Activated naive CD4-positive, alpha-beta T cell treated with anti-CD3 and anti-CD28 coated beads, Interleukin-2, amount 50 U/mL, for 72 hours (primary cell): ENCODE measurements at places on chromosomes 2 and 18. TPM values are rescaled to one million over a fixed set of nuclear protein-coding genes. Genes with fewer than 3 reads are reported as not detected.

The BCL11A gene
- total RNA-seq = 0.25 TPM

The RND3 gene
- not detected for total RNA-seq

DNA sequence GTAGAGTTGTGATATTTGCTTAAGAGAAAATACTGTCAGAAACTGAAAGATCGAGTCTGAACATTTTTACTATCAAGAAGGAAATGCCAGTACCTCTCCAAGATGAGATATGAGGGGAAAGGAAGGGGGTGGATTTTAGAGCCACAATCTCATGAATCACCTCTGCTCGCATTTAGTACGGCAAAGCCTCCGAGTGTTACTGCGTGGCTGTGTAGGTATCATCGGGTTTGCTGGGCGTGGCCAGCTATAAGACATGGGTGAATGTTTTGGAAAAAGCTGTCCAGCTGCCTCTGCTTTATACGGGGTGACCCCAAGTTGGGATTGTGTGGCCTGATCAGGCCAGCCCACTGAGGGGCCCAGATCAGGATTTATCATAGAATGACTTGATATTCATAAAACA is 826.4 kb downstream of the SOCS6 start:
- DNase-seq = no peak

GRCh38 chr2:136527560-136527959 is 237.8 kb upstream of the THSD7B start:
- peak; percentile 27 for DNase-seq

DNA sequence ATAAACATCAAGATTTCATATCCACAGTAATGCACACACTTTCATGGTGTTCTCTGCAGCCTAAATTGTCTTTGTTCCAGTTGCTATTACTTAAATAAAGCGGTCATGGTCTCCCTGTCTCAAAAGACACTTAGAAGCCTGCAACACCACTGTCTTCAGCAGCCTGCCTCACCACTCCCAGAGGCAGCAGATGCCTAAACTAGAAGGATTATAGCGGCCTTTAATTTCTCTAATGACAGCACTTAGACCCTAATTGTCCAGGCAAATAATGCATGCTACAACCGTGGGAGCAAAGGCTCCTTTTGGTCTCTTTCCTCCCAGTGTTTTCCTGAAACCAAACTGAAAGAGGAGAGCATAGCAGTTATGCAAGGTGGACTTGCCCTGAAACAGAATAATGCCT is 248.8 kb upstream of the SLC39A10 start:
- no peak for DNase-seq

- DNase-seq = no peak
These were observed 72.8 kb downstream of the UPP2 start for GRCh38 chr2:158174495-158174894.

GRCh38 chr2:206071807-206072206 is 14.2 kb downstream of the INO80D start:
- DNase-seq = no peak

DNA sequence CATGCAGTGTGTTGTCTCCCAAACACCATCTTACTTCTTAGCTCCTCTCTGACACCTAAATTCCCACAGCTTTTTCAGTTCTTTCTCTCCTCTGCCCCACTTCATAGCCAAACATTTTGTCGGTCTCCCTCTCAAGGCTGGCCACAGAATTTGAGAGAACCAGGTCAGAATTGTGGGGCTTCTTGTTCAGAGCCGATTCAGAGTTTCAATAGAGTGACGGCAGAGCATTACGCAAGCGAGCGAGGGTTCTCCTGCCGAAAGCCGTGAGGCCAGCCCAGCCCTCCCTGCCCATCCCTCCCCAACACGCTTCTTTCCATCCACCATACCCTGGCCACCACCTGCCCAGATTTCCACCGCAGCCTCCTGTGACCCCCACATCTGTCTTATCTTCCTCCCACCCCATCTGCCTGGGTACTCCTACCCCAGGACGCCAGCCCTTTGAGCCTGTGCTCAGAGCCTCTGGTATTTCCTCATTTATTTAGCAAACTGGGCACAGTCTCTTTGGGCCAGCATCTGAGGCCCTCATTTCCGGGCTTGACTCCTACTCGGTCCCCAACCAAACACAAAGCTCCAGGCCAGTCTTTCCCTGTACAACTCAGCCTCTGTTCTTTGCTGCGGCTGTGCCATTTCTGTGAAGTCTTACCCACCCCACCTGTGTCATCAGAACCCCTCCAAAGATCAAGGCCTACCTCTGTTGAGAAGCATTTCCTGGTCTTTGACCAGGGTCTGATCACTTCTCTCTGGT is 70.0 kb upstream of the MAP4K4 start:
- no peak for DNase-seq

GRCh38 chr2:239154971-239155805 is 245.6 kb downstream of the HDAC4 start:
- peak; percentile 33 for DNase-seq
